Activated CD4-positive, alpha-beta T cell treated with anti-CD3 and anti-CD28 coated beads for 1 hour (primary cell): ENCODE measurements at places on chromosomes 6 and 20.
A peak's percentile ranks its signal among the peaks of the same experiment; 100 is the strongest.

DNA sequence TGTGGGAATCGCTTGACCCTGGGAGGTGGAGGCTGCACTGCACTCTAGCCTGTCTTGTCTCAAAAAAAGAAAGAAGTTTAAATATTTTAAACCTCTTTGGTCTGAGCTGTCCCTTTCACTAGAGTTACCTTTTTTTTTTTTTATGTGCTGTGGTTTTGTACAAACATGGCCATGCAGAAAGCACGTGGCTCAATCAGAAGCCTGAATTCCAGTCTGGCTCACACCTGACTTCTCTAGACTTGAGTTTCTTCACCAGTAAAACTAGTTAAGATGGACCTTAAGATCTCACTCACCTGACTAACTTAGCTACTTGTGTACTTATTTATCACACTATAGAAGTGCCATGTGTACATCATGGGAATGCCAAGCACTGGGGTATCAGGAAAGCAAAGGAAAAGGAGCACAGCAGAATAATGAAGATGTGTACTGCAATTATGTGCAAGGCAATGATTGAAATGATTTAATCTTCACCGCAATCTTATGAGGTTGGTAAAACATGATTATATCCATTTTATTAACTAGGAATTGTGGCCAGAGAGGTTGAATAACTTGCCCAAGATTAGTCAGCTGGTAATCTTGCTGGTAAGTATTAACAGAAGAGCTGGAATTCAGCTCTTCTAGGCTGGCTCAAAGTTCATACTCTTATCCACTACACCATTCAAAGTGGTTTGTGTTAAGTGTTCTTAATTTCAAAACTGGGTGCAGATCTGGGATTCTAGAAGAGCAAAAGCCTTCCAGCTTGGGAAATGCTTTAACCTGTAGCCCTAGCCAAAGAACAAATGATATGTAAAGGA lies 10.7 kb downstream of the HMGN3 start:
- DNase-seq = no peak

GRCh38 chr6:2958331-2958711 lies 13.0 kb downstream of the SERPINB6 start:
- no peak for DNase-seq

GRCh38 chr6:73923905-73924485 lies 228.0 kb downstream of the CD109 start:
- DNase-seq = no peak

- DNase-seq = no peak
Measured at GRCh38 chr20:12598894-12599293, 409.9 kb upstream of the SPTLC3 start.

DNA sequence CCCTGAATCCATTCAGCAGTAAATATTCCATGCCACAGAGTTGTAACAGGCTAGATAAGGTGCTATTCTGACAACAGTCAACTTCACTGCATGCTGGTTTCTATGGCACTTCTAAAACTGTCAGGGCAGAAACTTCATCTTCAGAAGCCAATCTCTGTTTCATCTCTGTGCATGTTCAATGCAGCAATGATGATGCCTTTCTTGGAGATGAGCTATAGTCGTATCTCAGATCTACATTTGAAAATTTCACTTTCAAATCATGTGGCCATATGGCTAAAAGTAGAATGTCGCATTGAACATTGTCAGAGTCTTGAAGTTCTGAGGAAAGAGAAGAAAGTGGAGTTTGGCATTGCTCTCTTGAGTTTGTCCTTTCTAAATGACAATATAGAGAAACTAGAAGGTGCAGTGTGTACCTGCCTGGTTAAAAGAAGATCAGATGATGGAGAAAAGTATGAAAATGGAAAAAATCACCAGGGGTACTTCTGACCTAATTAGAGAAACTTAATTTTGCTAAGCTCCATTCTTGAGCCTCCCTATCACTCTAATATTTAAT lies 49.0 kb upstream of the VSTM2L start:
- DNase-seq = no peak

DNA sequence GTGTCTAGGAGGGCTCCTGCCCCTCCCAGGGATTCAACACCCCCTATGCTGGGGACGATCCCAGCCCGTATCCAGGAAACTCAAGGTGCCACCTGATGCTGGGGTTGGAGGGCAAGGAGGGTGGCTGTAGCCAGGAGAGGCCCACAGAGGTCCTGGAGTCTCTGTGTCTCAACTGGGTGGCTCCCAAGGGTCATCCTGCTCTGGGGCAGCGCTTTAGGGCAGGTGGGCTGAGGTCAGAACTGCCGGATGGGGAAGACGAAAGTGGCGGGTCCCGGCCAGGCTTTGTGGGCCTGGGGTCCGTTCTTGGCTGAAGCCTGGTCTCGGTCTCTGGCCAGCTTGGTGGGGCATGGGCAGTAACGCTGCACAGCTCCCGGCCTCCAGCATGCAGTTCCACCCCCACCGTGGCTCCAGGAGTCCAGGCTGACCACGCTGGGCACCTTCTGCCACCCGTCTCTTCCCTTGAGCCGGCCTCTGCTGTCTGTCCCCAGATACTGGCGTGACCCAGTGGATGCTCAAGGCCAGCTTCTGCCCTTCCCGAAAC lies 2.8 kb upstream of the COL20A1 start:
- no peak for DNase-seq

- no peak for DNase-seq
Measured at GRCh38 chr6:41801380-41801779, 13.9 kb downstream of the TOMM6 start.

GRCh38 chr6:160378218-160378617 lies 30.0 kb downstream of the SLC22A3 start:
- no peak for DNase-seq

GRCh38 chr20:52139986-52140385 lies 51.6 kb downstream of the ZFP64 start:
- DNase-seq = no peak

DNA sequence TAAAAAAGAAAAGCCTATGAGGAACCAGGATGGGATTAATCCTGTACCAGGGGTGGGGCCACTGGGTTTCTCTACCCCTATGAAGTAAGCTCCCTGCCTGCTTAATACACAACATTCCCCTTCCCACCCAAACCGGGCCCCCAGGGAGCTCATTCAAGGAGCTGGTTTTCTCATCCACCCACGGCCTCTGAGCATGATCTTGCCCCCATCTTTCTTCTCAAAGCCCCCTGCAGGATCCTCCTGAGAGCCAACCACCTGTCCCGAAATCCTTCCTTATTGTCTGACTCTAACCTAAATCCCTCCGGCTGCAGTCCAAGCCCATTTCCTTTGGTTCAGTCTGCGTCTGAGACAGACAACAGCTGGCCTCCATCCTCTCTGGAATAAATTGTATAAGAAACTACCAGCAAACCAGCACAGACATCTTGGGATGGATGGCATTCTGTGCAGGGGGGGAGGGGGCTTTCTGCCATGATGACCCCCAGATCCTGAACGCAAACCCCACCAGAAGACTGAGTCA lies 21.0 kb downstream of the KCNK5 start:
- no peak for DNase-seq

DNA sequence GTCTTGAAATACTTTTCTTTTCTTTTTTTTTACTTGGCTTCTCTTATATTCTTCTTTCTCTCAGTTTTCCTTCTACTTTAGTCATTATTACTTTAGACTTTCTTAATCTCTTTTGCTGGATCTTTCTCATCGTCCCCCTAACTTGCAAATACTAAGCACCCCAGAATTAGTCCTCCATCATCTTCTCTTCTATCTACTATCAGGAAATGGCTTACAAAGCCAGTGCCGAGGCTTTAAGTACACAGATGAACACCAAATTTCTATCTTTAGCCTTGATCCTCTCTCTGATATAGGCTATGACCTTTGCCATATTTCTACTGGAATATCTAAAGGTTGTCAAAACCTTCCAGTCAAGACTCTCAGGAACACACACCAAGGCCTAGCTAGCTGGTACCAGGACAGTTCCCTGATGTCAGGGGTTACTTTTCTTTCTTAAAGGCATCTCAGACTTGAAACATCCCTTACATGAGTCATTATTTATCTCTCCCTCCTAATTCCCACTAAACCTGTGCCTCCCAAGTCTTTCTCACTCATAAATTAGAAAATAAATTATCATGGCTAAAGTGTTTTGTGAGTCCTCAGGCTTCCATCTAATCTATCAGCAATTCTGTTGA lies 278.6 kb upstream of the TCF21 start:
- no peak for DNase-seq

DNA sequence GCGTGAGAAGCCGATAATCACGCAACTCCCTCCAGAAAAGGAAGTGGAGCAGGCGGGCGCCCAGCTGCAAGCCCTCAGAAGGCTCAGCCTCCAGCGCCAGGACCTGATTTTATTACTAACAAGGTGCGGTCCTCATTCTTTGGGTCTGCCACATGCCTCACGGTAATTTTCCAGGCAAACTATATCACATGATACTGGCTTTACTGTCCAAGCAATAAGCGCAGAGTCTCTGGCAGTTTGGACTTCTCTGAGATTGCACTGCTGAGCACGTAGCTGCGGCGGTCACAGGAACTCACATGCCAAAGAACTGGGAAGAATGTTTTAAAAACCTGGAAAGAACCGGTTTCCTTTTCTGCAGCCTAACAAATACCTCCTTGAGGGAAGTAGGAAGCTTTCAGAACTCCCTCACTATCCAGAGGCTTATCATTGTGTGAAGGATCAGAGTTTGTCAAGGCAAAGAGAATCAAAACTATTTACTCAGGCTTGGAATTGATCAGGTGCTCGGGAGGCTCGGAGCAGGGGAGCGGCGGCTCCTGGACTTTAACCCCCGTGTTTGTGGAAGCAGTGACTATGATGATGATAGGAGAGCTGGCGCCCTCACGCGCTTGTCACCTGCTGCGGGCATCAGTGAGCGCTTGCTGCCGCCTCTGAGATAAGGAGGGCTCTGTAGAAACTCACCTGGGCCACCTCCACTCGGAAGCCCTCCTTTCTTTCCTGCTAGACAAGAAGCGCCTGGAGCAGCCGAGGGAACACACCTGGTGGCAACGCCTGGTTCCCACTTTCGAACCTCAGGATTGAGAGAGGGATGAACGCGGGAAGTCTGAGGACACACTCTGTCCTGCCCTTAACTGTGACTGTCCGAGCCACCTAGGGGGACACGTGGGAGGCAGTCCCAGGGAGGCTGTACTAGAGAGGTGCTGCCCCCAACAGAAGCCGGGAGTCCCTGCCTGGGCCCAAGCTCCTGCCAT lies 27.2 kb upstream of the SYNJ2 start:
- DNase-seq = no peak

DNA sequence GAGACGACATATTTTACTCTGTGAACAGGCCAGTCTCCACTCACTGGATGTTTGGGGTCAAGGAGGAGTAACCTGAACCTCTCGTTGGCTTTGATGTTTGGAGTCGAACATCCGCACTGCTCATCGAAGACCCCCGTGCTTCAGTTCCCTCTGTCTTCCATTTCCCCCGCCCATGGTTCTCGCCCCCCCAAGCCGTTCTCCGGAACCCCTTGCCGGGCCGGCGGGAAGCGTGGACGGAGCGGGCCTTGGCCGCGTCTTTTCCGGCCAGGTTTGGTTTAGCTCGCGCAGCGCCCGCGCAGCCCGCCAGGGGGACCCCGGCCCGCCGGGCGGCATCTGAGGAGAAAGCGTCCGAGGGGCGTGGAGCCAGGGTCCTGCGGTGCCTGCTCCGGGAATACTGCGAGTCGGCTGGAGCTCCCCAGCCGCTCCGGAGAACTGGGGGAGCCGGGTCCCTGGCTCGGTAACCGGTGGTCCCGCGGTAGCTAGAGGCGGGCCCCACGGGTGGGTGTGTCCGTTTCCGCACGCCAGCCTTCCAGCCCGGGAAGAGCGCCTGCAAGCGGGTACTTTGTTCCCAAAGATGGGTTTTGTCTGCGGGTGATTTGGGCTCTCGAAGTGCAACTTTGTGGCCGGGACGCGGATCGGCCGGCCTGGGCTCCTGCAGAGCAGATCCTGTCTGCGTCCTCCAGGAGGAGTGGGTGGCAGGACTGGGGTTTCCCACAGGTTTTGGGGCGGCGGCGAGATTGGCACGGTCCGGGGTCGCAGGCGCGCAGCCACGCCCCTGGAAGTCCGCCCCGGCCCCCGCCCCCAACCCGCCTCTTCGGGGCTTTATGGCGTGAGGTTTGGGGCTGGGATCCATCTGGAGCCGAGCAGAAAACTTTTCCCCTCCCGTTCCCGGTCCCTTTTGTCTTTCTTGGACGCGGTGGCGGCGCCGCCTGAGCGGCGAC lies at the start of gene TMEM200A:
Gene TMEM200A, plus strand, starts transcription at position 852 of the 941 bp plus-strand sequence. CDS start 74,406 bp downstream, outside the sequence.
- DNase-seq = peak; percentile 17

GRCh38 chr6:2733324-2733723 lies 17.4 kb downstream of the MYLK4 start:
- no peak for DNase-seq

- no peak for DNase-seq
Measured at GRCh38 chr6:22142856-22143255, 154.0 kb downstream of the PRL start.

- no peak for DNase-seq
Measured at GRCh38 chr6:81734500-81735150, 17.9 kb downstream of the TENT5A start.

DNA sequence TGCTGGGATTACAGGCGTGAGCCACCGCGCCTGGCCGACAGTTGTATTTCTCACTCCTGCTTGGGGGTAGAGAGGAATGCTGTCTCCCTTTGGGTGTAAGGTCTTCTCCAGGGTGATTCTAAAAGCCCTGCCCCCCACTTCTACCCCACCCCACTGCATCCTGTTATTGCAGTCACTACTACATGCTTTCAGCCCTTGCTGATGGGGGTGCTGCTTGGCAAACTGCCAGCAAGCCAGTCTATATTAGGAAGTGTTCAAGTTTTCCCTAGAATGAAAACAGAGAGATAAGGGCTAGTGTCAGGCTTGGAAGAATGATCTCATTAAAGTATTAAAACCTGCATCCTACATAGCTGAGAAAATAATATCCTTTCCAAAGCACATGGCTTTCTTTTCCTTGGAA lies 31.3 kb downstream of the TTI1 start:
- DNase-seq = no peak

DNA sequence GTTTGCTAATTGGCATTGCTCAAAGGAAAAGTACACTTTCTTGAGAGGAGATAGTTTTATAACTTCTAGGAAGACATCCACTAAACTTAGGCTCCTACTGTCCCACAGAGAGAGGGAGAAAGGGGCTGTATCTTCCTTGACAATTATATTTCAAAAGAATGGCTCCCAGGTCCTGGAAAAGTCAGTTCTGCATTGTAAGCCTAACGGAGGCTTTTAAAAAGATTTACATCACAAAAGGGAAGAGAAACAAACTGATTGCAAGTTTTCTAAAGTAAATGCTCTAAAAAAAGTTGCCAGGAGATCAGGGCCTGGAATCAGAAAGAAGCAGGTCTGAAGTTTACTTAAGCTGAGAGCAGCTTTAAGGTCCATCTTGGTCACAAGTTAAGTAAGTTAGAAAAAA lies 839.5 kb downstream of the FRK start:
- no peak for DNase-seq

DNA sequence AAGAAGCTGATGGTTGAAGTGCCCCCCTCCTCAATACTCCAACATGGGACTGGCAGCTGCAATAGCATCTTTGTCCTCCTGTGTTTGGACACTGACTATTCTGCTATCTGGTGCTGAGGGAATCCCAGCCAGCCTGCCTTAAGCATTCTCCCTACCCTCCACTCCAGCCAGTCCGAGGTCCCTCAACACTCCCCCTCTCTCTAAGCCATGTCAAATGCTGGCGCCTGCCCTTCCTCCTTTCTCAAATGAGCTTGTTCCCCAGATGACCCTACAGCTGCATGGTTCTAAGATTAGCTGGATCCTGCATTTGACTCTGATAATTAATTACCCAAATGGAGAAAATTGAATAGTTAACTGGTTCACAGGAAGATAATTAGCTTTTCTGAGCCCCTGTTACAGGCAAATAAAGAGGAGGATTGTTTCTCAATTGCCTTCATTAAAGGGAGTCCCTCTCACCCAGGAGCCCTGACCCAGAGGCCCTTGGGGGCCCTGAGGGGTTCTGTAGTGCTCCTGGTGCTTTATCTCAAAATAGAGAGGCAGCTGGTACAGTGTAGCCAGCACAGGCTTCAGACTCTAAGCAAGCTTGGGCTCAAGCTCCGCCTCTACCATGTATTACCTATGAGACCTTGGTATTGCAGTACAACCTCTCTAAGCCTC lies 37.9 kb upstream of the CHD6 start:
- no peak for DNase-seq
